Pulmonary artery endothelial cell (primary cell): ENCODE measurements at places on chromosomes 5 and 9. TPM values are rescaled to one million over a fixed set of nuclear protein-coding genes. Genes with fewer than 3 reads are reported as not detected.

Gene GCNT1
- total RNA-seq, result 20.6 and 22.0 TPM in 2 replicates

Gene CCL27
- total RNA-seq, result 0.14 TPM in 1 of 2 replicates, not detected in the other

Gene FAM153A
- total RNA-seq, result not detected in 2 replicates

Gene ANKDD1B
- 0.20 and 1.1 TPM in 2 replicates for total RNA-seq

DNA sequence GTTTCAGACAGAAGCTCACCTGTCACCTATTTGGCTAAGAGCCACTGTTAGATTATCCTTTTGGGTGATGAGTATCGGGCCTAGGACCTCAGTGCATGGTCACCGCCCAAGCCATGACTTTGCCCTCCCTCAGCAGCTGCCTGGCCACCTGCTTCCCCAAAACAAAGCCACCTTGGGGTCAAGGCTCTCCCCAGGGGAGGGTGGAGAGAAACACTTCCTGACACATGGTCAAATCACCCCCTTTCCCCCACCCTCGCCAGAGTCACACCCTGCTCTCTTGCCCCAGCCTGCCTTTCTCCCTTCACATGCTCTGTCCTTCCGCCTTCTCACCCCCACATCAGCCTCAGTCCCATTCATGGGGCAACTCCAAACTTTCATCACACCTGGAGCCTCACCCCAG is 1.7 kb upstream of the HBEGF start:
- no peak for DNase-seq

- DNase-seq, result no peak
Measured at GRCh38 chr9:92534674-92535073, 1.1 kb downstream of the ECM2 start.

- DNase-seq, result no peak
Measured at GRCh38 chr9:78046112-78046511, 14.5 kb upstream of the GNAQ start.

GRCh38 chr5:102762562-102763227 is 7.6 kb downstream of the PAM start:
- DNase-seq, result no peak

DNA sequence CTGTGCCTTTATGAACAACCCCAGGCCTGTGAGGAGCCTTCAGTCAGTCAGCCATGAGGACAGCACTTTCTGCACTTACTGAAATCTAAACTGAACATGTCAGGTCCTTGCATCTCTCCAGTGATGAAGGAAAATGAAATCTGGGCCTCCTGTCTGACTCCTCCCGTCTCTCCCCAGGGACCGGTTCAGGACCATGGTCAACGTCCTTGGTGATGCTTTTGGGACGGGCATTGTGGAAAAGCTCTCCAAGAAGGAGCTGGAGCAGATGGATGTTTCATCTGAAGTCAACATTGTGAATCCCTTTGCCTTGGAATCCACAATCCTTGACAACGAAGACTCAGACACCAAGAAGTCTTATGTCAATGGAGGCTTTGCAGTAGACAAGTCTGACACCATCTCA is 77.0 kb upstream of the PLPP6 start:
- DNase-seq, result no peak

GRCh38 chr5:40428126-40428525 is 251.6 kb upstream of the PTGER4 start:
- no peak for DNase-seq
